GM04504 (cell line): ENCODE measurements at places on chromosomes 6 and 20.

DNA sequence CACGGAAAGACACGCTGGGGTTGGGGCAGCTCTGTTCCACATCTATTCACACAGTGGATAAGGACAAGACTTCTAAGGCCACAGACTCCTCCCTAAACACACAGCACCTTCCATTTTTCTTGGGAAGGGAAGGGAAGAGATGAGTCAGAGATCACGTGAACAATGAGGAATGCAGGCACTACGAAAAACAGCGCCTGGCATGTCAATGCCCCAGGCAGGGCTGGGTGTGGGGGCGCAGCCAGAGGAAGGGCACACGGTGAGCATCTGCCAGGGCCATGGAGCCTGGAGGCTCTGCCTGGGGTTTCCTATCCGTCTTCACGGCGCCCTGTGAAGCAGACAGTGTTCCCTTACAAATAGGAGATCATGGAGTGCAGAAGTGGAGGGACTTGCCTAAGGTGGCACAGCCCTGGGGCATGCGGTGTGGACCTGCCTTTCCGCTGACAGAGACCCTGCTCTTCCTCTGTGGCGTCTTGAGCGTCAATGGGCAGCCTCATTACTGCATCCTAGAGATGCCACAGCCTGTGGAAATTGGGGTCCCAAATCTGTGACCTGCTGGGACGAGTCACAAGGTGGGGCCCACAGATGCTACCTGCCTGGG, 15.4 kb downstream of the UNC93A start:
- no peak for DNase-seq

GRCh38 chr6:90464507-90464906, 122.4 kb downstream of the MAP3K7 start:
- DNase-seq, result no peak

GRCh38 chr20:44959638-44960102, 527 bp downstream of the TOMM34 start:
- DNase-seq, result no peak

- no peak for DNase-seq
These were observed 182.1 kb upstream of the AFDN start for GRCh38 chr6:167644412-167645132.

DNA sequence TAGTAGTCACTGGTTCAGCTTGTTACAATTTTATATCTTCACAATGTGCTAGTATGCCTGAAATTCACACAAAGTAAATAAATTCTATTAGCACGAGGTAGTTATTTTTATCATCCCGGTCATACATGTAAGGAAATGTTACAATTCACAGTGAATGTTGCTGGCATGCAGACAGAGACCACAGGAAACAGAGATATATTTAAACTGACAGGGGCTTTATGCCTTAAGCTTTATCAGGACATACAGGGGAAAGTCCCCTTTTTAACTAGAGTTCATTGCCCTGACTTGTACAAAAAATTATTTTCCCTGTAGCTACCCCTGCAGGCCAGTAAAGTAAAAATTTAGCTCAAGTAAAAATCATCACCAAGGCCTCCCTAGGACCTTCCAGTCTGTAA, 712.0 kb upstream of the NRSN1 start:
- no peak for DNase-seq

DNA sequence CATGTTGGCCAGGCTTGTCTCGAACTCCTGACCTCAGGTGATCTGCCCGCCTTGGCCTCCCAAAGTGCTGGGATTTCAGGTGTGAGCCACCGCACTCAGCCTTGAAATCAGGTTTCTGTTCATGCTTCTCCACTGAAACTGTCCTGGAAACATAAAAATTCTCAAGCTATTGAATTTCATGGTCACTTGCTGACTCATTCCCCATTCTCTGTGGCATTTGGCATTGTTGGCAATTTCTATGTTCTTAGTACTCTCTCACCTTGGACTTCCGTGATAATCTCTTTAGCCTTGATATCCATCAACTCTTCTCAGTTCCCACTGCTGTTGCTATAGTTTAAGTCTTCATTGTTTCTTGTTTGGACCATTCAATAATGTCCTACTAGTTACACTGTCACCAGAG, 6.2 kb downstream of the SEL1L2 start:
- DNase-seq, result no peak

- no peak for DNase-seq
These were observed 22.8 kb upstream of the CRIP3 start for GRCh38 chr6:43331470-43331869.

GRCh38 chr20:17965042-17965697, 3.4 kb downstream of the SNX5 start:
- DNase-seq, result no peak

GRCh38 chr20:60806824-60807223, 445.2 kb upstream of the CDH4 start:
- no peak for DNase-seq

DNA sequence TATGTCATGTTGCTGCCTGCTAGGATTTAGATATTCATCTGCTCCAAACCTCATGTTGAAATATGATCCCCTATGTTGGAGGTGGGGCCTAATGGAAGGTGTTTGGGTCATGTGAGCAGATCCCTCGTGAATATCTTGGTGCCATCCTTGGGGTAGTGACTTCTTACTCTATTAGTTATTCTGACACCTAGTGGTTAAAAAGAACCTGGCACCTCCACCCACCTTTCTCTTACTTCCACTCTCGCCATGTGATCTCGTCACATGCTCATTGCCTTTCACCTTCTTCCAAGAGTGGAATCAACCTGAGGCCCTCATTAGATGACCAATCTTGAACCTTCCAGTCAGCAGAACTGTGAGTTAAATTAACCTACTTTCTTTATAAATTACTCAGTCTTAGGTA, 549.4 kb upstream of the SYNCRIP start:
- DNase-seq, result no peak

- no peak for DNase-seq
These were observed 17.2 kb upstream of the VNN1 start for GRCh38 chr6:132731086-132731485.

DNA sequence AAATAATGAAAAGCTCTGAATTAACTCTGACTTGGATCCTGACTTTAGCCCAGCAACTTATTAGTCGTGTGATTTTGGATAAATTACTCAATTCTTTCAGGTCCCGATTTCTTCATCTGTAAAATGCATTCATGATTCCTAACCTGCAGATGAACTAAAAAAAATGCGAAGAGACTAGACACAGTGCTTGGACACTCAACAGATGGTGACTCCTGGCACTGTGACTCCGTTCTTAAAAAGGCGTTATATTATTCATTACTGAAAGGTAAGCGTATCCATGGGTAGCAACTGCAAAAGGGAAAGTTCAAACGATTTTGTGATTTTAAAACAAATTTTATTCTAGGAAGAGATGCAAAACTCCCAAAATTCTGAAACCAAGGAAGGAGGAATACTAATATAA, 226.3 kb downstream of the KIF16B start:
- DNase-seq, result no peak

- DNase-seq, result no peak
These were observed 64.2 kb upstream of the BTN3A2 start for GRCh38 chr6:26300828-26301227.

DNA sequence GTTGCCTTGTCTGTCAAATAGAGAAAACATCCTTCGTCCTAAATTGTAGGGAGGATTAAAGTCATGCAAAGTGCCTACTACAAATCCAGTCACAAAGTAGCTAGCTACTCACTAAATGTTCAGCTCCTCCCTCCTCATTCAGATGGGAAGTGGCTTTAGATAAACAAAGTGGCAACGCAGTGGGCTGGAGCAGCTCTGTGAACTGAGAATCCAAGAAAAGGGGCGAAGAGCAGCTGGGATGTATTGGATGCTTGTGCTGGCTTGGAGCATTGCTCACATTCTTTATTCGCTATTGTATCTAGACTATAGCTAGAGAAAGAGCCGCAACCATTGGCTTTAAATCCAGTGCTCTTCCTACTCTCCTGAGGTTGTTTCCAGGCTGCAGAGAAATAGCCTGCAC, 10.3 kb downstream of the MOG start:
- no peak for DNase-seq

- no peak for DNase-seq
These were observed 63.0 kb downstream of the CHMP4B start for GRCh38 chr20:33874129-33874528.

GRCh38 chr20:44207126-44207723, 3.3 kb downstream of the OSER1 start:
- no peak for DNase-seq

DNA sequence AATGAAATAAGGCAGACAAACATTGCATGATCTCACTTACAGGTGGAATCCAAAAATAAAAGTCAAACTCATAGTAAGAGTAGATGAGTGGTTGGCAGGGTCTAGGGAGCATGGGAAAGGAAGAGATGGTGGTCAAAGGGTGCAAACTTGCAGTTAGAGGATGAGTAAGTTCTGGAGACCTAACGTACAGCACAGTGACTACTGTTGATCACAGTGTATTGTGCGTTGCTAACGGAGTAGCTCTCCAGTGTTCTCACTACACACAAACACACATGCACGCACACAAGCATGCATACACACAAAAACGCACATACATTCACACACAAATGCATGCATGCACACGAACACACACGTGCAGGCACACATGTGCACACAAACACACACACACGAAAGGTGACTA, 54.9 kb downstream of the LY86 start:
- no peak for DNase-seq

- no peak for DNase-seq
These were observed 22.6 kb upstream of the SIRPB2 start for GRCh38 chr20:1513801-1514200.

DNA sequence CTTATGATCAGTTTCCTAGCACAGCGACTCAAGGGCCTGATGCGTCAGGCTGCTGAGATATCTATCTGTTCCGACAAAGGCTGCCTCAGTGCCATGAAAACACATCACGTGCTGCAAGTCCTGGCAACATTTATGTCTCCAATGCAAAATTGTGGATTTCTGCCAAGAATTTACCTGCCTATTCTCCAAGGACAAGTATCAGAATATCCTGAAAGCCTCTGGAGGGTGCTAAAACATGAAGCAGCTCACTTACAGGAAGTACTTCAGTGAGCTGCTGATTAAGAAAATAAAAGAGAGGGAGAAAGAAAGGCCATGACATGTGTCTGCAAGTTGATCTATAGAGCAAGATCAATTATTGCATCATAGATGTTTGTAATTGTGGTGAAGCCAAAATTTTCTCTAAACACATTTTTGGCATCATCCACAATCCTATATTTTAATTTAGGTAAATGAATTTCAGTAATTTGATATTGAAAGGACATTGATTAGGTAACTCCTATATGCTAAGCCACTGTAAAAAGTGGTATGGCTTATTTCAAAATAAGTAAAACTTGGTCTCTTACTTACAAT, 25.8 kb upstream of the TPBG start:
- no peak for DNase-seq

GRCh38 chr20:16270314-16270931, 302.8 kb downstream of the KIF16B start:
- DNase-seq, result no peak

- DNase-seq, result peak; percentile 75
These were observed 96.5 kb downstream of the HFE start for GRCh38 chr6:26183581-26184366.

- DNase-seq, result no peak
These were observed 806.6 kb downstream of the C6orf118 start for GRCh38 chr6:164502833-164503232.

- no peak for DNase-seq
These were observed 5.1 kb upstream of the MDFI start for GRCh38 chr6:41633056-41633634.

DNA sequence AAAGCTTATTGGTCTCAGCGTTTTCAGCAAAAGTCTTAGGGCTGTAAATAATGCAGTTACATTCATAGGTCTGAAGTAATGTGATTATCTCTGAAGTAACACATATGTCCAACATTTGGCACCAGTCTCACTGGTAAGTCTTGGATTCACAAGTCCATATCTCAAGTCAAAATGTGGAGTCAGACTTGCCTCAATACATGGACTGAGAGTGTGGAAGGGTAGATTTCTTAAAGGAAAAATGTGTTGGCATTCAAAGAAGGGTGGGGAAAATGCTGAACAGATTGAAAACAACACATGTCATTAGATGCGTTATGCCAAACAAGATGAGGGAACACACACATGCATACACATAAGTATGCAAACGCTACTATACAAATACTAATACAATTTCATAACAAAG, 989.0 kb upstream of the MANEA start:
- no peak for DNase-seq

GRCh38 chr20:43751167-43752050, 24.6 kb upstream of the GTSF1L start:
- DNase-seq, result no peak

- no peak for DNase-seq
These were observed 112.8 kb upstream of the ARMC2 start for GRCh38 chr6:108735310-108736001.

- DNase-seq, result no peak
These were observed 1.5 kb downstream of the LAMA4 start for GRCh38 chr6:112252571-112253497.
